ENCODE measurements at places on chromosomes 16 and 17. TPM values are rescaled to one million over a fixed set of nuclear protein-coding genes. Genes with fewer than 3 reads are reported as not detected.
A peak's percentile ranks its signal among the peaks of the same experiment; 100 is the strongest.

GRCh38 chr17:1229349-1229899 is 40.8 kb upstream of the BHLHA9 start:
- DNase-seq = no peak

DNA sequence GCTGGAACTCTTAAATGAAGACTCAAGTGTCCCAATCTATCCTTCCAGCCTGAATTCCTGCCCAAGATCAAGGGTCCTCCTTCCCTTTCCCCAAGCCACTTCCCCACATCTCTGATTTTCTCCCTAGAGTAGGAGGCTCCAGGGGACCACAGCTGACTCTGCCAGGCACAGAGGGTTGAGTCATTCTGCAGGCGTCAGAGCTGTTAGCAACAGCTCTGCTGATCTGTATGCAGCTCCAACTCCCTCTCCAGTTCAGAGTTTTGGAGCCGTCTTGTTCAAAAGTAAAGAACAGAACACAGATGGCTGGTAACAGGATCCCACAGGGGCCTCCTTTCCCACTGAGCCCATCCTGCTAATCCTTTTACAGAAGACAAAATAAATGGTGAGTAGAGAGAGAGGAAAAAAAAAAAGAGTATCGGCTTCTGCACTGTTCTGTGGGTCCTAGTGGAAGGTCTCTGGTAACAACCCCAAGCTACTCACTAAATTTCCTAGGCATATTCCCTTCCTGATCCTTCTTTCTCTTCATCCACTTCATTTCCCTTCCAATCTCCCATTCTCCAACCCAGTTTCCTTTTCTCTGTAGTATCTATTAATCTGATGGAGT is 13.4 kb upstream of the TAOK1 start:
- no peak for DNase-seq

Gene KCNJ2
- total RNA-seq = 0.36 TPM

- peak; percentile 55 for DNase-seq
These were observed 170.1 kb upstream of the CDH13 start for GRCh38 chr16:82456683-82457082.

Gene CDH5
- not detected for total RNA-seq

Gene NRN1L
- not detected for total RNA-seq

GRCh38 chr16:2846511-2847310 is 11.3 kb downstream of the PRSS22 start:
- DNase-seq = peak; percentile 78

All from PC-3 (cell line).